GM23338 (cell line): ENCODE measurements at places on chromosomes 2 and 18. TPM values are rescaled to one million over a fixed set of nuclear protein-coding genes. Genes with fewer than 3 reads are reported as not detected.

GRCh38 chr2:224104668-224105386, 65.7 kb upstream of the SERPINE2 start:
- no peak overlapping the region for H3K27ac ChIP-seq
- no peaks in the 10 kb centered on the region for H3K36me3 ChIP-seq
- DNase-seq, result no peak
- H3K4me1 ChIP-seq, result no peaks in the 10 kb centered on the region
- no peaks in the 10 kb centered on the region for H3K27me3 ChIP-seq

GRCh38 chr2:200812122-200813022, 662 bp downstream of the BZW1 start:
- peaks cover 18% of the 10 kb centered on the region for H3K4me1 ChIP-seq
- DNase-seq, result peak; percentile 60
- H3K27me3 ChIP-seq, result no peaks in the 10 kb centered on the region
- H3K27ac ChIP-seq, result peak overlapping the region; percentile 98

GRCh38 chr2:60612033-60612432, 58.6 kb upstream of the BCL11A start:
- no peak overlapping the region for H3K27ac ChIP-seq
- no peaks in the 10 kb centered on the region for H3K4me1 ChIP-seq
- no peaks in the 10 kb centered on the region for H3K36me3 ChIP-seq

- peak overlapping the region; percentile 66 for H3K4me3 ChIP-seq
- peak; percentile 73 for DNase-seq
- peaks cover 32% of the 10 kb centered on the region for H3K27me3 ChIP-seq
- H3K4me1 ChIP-seq, result peaks cover 12% of the 10 kb centered on the region
Measured at GRCh38 chr2:62570861-62571698, 65.1 kb upstream of the TMEM17 start.

GRCh38 chr2:145806546-145806945, 1286.6 kb upstream of the ZEB2 start:
- DNase-seq, result no peak
- no peak overlapping the region for H3K4me3 ChIP-seq
- no peak overlapping the region for H3K27ac ChIP-seq
- no peaks in the 10 kb centered on the region for H3K27me3 ChIP-seq
- H3K4me1 ChIP-seq, result no peaks in the 10 kb centered on the region

DNA sequence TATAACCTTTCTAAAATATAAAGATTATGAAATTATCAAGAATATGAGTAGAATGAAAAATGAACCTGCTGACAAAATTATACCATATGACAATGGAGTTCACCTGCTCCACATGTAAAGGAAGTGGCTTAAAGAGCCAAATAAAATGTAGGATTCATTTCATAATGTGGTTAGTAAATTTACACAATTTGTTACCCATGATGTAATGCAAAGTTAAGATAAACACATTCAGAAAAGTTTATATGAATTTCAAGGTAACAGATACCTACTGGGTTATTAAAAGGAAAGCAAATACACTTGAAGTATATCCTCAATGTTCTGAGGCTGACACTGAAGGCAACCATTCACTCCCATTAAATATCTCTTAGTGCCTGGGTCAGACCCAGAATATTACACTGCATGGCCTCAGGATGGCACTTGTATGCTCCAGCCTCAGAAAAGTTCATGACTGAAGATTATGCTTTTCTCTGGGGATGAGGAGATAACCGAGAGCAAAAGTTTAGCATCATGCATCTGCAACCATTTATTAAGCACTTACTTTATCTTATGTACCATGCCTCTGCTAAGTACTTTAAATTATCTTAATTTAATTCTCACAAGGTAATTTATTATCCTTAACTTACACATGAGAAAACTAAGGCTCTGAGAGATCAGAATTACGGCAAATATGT, 6.2 kb downstream of the STRN start:
- no peaks in the 10 kb centered on the region for H3K36me3 ChIP-seq
- H3K27me3 ChIP-seq, result no peaks in the 10 kb centered on the region
- DNase-seq, result no peak
- H3K27ac ChIP-seq, result no peak overlapping the region; the same call in 1 of the 2 replicates
- H3K4me3 ChIP-seq, result no peak overlapping the region
- peaks cover 77% of the 10 kb centered on the region for H3K4me1 ChIP-seq

DNA sequence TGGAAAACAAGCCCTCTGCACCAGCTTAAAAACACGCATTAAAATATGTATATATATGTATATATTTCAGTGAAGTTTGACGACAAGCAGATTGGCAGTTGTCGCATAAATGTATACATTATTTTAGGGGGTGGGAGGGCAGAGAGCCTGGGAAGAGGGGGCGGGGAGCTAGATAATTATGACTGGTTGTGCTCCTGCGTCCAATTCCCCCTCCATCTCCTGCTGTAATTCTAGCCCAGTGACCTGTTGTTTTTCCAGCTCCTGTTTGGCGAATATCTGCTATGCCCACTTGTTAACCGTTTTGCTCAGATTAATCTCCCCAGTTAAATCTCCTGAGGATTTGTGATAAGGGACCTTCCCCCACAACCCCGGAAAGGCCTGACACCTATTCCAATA, 656 bp downstream of the UNC80 start:
- peaks cover 11% of the 10 kb centered on the region for H3K4me1 ChIP-seq
- no peaks in the 10 kb centered on the region for H3K36me3 ChIP-seq
- no peak overlapping the region for H3K27ac ChIP-seq
- H3K4me3 ChIP-seq, result peak overlapping the region; percentile 63

DNA sequence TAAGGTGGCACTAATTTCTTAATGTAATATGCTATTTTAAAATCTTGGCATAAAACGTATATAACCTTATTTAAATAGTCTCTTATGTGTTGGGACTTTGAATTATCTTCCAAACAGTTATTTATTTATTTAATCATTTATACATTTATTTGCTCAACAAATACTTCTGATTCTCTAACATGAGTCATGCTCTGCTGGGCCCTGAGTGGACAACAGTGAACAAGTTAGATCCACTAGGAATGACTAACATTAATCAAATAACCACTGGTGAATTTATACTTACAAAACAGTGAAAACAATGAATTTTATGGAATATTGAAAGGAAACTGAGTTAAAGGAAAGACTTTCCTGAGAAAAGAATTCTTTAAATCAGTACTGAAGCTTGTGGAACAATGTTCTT, 1257.2 kb upstream of the CHAC2 start:
- H3K27me3 ChIP-seq, result no peaks in the 10 kb centered on the region
- no peaks in the 10 kb centered on the region for H3K36me3 ChIP-seq
- no peak overlapping the region for H3K27ac ChIP-seq

- DNase-seq, result no peak
- no peaks in the 10 kb centered on the region for H3K4me1 ChIP-seq
- H3K27ac ChIP-seq, result no peak overlapping the region
- no peaks in the 10 kb centered on the region for H3K27me3 ChIP-seq
- H3K4me3 ChIP-seq, result no peak overlapping the region
- H3K36me3 ChIP-seq, result no peaks in the 10 kb centered on the region
Measured at GRCh38 chr2:204033611-204034495, 97.3 kb downstream of the ICOS start.

- DNase-seq, result no peak
- no peak overlapping the region for H3K27ac ChIP-seq
- no peak overlapping the region for H3K4me3 ChIP-seq
- no peaks in the 10 kb centered on the region for H3K36me3 ChIP-seq
- H3K27me3 ChIP-seq, result no peaks in the 10 kb centered on the region
Measured at GRCh38 chr2:137339051-137339450, 573.7 kb downstream of the THSD7B start.

GRCh38 chr2:36302911-36303310, 52.7 kb upstream of the CRIM1 start:
- no peaks in the 10 kb centered on the region for H3K36me3 ChIP-seq

DNA sequence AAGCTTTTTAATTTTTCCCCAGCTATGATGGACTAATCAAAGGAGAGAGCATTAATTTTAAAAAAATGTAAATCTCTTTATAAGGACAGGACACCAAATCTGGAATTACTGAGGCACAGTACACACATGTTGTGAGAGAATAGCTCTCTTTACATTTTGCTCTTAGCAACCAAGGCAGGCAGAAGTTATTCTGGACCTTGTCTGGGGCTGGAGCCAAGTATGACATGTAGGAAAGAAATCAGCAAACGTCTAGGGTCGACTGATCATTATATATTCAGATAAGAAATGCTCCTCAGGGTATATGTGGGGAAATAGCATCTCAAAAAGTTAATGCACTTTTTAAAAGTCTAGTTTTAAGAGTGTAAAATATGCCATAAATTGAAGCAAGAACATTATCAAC, 1330.0 kb upstream of the CELF4 start:
- peaks cover 9% of the 10 kb centered on the region for H3K4me1 ChIP-seq
- DNase-seq, result no peak
- H3K4me3 ChIP-seq, result no peak overlapping the region
- H3K36me3 ChIP-seq, result no peaks in the 10 kb centered on the region
- no peaks in the 10 kb centered on the region for H3K27me3 ChIP-seq

DNA sequence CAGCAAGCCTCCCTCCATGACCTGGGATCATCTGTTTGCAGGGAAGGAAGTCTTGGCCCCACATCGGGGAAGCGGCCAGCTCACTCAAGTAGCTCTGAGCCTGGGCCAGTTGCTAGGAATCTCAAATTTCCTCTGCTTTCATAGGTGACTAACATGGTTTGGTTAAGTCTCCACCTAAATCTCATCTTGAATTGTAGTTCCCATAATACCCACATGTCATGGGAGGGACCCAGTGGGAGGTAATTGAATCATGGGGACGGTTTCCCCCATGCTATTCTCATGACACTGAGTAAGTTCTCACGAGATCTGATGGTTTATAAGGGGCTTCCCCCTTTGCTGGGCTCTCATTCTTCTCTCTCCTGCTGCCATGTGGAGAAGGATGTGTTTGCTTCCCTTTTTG, 75.2 kb downstream of the LBH start:
- no peak overlapping the region for H3K27ac ChIP-seq
- peaks cover 7% of the 10 kb centered on the region; the same call in 1 of the 2 replicates for H3K4me1 ChIP-seq
- H3K4me3 ChIP-seq, result no peak overlapping the region
- H3K36me3 ChIP-seq, result no peaks in the 10 kb centered on the region

DNA sequence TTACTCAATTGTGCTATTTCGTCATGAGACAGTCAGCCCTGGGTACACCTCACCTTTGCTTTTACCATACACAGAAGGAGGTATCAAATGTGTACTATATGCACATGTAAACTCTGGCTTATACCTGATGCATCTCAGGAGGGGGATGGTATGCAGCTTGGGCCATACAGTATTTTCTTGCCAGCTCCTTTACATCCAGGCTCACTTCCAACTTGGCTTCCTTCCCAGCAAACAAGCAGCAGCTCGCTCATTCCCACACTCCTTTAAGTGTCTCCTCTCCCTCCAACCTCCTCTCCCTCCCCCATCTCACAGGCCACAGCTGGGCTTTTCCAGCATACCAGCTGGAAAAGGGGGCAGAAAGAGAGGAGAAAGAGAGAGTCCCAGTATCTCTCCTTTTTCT, 9.6 kb downstream of the MARCHF4 start:
- no peaks in the 10 kb centered on the region for H3K36me3 ChIP-seq
- no peaks in the 10 kb centered on the region; the same call in 1 of the 2 replicates for H3K4me1 ChIP-seq
- H3K4me3 ChIP-seq, result no peak overlapping the region
- no peaks in the 10 kb centered on the region for H3K27me3 ChIP-seq

DNA sequence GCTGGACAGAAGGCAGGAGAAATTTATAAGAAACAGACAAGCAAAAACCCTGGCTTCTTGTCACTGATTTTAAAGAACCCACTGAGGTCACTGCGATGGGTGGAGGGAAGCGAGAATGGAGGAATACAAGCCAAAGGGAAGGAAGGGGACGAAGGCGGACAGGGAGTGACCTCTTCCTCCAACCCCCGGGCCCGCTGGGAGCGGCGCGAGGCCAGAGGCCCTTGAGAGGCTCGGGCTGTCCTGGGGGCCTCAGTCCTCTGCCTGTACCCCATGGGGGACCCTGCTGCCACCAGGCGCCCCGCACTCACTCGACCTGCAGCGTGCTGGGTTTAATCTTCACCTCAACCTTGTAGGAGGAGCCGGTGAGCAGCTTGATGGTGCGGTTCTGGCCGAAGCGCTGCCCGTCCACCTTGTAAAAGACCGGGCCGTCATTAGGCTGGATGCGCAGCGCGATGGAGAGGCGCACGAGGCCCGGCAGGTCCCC, 793 bp downstream of the CNRIP1 start:
- peaks cover 8% of the 10 kb centered on the region for H3K4me1 ChIP-seq
- peak overlapping the region; percentile 81 for H3K4me3 ChIP-seq
- peaks cover 48% of the 10 kb centered on the region for H3K27me3 ChIP-seq
- no peaks in the 10 kb centered on the region for H3K36me3 ChIP-seq

DNA sequence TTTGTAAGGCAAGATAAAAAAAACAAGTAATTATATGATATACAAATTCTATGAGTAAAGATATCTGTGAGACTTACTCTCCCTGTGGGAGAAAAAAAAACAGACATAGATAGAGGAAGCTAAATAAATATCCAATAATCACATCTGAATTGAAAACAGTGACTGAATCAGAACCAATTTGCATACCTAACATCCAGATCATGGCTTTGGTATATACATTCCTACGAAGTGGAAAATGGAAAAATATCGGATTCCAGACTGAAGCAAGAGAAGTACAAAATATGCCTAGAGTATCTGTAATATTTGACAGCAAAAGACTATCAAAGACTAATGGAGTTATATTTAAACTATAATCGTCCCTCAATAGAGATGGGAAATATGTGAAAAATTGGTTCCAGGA, 1108.1 kb upstream of the CHAC2 start:
- DNase-seq, result no peak
- H3K27me3 ChIP-seq, result no peaks in the 10 kb centered on the region
- no peak overlapping the region for H3K27ac ChIP-seq
- H3K36me3 ChIP-seq, result no peaks in the 10 kb centered on the region
- no peaks in the 10 kb centered on the region for H3K4me1 ChIP-seq

DNA sequence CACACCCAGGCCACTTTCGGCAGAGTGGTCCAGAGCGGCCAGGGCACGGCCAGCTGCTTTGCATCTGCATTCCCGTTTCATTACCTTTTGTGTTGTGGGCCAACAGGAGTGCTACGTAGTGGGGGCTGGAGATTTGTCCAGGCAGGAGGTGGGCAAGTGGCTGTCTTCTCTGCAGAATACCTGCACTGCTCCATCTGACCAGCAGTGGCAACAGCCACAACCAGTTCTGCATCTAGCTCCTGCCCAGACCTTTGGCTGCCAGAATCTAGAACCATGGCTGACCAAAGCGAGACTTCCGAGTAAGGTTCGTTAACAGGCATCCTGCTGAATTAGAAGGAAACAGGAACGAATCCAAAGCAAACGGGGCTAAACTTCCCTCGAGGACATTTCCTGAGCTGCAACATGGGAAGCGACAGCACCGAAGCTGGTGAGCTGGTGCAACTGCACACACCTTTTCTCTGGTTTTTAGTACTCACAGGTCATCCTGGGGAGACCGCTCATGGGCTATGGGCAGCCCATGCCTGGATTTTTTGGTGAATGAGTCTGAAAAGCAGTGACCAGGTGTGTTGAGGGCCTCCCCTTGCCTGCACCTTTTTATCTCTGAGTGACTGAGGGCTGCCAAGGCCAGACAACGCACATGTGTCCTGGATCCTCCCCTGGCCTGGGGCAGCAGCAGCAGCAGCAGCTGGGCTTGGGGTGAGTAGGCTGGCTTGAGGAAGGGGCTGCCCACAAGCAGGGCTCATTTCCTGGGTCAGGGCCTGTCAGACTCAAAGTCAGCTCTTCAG, 10.5 kb downstream of the GDF7 start:
- no peak overlapping the region for H3K27ac ChIP-seq
- peaks cover 32% of the 10 kb centered on the region for H3K4me1 ChIP-seq
- peaks cover 28% of the 10 kb centered on the region for H3K27me3 ChIP-seq
- no peak overlapping the region for H3K4me3 ChIP-seq
- DNase-seq, result peak; percentile 61

GRCh38 chr18:79105455-79105854, 36.3 kb downstream of the ATP9B start:
- peaks cover 3% of the 10 kb centered on the region; the same call in 1 of the 2 replicates for H3K4me1 ChIP-seq
- H3K4me3 ChIP-seq, result no peak overlapping the region
- DNase-seq, result no peak
- H3K27ac ChIP-seq, result no peak overlapping the region
- no peaks in the 10 kb centered on the region for H3K36me3 ChIP-seq

The MFSD6 gene
- total RNA-seq, result 9.6 and 15.8 TPM in 2 replicates

The RBM43 gene
- total RNA-seq, result 3.2 and 3.4 TPM in 2 replicates

The NPPC gene
- total RNA-seq, result 0.43 and 2.2 TPM in 2 replicates

The ABCB11 gene
- not detected in 2 replicates for total RNA-seq

The AGXT gene
- not detected in 2 replicates for total RNA-seq

The MYO7B gene
- not detected in 2 replicates for total RNA-seq

The SERPINB8 gene
- 0.50 and 2.1 TPM in 2 replicates for total RNA-seq
